Right lobe of liver (tissue), 6 donors: ENCODE measurements at places on chromosomes 2 and 18.
A peak's percentile ranks its signal among the peaks of the same experiment; 100 is the strongest.

DNA sequence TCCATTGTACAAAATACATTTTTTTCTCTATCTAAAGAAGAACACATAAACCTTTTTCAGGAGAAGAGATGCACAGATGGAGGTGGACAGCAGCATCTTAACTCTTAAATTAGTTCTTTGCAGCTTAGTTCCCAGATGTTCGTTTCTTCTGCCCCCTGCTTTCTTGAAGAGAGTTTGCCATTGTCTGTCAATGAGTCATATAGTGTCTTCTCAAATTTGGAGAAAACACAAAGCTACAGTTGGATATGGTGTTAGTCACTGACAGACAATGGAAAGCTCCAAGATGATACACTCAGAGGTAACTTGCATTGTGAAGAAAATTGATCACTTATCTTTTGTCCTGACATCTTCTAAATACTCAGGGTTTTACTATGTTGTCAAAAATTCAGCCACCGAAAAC, 48.8 kb upstream of the TMEFF2 start:
- DNase-seq: no peak

DNA sequence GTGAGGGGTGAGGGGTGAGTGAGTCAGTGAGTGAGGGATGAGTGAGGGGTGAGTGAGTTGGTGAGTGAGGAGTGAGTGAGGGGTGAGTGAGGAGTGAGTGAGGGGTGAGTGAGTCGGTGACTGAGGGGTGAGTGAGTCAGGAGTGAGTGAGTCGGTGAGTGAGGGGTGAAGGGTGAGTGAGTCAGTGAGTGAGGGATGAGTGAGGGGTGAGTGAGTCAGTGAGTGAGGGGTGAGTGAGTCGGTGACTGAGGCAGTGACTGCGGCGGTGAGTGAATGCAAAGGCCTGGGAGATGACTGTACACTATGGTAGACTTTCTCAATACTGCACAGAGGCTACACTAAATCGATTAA, 16.6 kb downstream of the THAP4 start:
- DNase-seq: no peak

DNA sequence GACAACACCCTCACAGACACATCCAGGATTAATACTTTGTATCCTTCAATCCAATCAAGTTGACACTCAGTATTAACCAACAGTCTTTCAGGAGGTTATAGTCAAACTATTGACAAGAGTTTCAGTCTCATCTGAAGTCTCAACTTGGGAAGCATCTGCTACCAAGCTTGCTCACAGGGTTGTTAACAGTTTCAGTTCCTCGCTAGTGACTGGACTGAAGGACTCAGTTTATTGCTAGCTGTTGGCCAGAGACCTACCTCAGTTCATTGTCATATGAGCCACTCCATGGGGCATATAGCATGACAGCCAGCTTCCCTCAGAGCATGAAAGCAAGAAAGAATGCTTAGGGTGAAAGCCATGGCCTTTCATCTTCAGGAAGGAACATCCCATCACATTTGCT, 228.6 kb downstream of the EPHA4 start:
- no peak for DNase-seq

DNA sequence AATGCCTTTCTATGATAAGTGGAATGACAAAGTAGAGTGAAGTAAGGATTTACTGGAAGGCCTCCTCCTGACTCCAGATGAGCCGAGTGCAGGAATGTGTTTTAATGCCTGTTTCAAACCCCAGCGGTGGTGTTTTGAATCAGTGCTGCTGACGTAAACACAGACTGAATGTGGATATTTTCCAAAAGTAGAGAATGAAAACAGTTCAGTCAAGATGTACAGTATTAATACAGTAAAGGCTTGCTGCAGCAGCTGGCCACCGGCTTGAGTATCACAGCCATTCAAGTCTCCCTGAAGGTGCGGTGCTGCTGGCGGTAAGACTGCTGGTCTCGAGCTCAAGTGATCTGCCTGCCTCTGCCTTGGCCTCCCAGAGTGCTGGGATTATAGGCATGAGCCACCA, 46.7 kb downstream of the ARHGAP28 start:
- DNase-seq: no peak

GRCh38 chr2:212732860-212733259, 194.3 kb upstream of the ERBB4 start:
- no peak for DNase-seq

- no peak for DNase-seq
These were observed 36.4 kb upstream of the PHLPP1 start for GRCh38 chr18:62678847-62679485.

DNA sequence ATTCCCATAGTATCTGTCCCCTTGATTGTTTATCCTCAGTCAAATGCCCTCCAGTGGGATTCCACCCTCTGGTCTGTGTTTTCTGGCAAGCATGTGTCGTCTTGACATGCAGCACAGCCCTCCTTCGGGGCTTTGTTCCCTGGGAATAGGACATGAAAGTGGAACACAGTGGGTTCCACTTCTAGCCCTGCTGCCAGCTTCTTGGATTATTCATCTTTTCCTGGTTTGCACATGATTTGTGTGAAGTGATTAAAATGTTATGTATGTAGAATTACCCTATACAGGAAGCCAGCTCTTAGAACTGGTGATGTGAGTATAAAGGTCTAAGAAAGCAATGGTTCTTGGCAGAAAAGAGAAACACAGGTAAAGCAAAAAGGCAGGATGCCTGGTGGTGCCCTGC, 142.3 kb downstream of the TANC1 start:
- DNase-seq: no peak

- no peak for DNase-seq
These were observed at the start of gene PLCD4 for GRCh38 chr2:218607436-218608115. Gene PLCD4, plus strand, starts transcription at chr2:218607899. Its CDS starts 7,841 bp downstream, at chr2:218615740.

DNA sequence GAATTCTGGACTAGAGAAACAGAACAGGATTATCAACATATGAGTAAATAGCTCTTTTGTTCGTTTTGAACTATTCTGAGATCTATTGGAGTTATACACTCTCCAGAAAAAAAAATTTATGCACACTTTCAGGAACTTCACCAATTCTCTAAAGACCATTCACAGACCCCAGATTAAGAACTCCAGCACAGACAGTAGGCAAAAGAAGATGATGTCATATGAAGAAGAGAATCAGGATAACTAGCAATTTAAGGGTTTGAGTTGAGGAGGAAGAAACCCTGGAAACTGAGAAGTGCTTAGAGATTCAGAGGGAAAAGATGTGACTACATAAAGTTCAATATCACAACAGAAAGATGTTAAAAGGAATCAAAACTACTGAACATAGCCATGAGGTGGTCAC, 69.9 kb downstream of the SIGLEC15 start:
- no peak for DNase-seq

DNA sequence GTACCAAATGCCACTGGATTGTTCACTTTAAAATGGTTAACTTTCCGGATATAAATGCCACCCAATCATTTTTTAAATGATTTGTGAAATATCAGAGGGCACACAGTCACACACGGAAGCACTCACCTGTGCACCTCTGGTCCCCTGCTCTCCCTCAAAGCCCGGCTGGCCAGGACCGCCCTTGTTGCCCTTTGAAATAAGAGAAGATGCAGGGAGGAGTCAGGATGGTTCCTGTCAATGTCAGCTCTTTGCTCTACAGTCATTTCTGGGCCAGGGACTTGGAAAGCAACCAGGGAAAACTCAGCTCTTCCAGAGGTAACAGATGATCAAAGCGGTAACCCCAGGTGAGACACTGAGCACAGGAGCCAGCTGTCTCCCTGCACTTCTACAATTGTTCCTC, 60.7 kb downstream of the COL6A3 start:
- no peak for DNase-seq

GRCh38 chr2:185012643-185013042, 414.3 kb downstream of the ZNF804A start:
- no peak for DNase-seq

GRCh38 chr2:23366720-23367119, 18.3 kb upstream of the KLHL29 start:
- DNase-seq: no peak

DNA sequence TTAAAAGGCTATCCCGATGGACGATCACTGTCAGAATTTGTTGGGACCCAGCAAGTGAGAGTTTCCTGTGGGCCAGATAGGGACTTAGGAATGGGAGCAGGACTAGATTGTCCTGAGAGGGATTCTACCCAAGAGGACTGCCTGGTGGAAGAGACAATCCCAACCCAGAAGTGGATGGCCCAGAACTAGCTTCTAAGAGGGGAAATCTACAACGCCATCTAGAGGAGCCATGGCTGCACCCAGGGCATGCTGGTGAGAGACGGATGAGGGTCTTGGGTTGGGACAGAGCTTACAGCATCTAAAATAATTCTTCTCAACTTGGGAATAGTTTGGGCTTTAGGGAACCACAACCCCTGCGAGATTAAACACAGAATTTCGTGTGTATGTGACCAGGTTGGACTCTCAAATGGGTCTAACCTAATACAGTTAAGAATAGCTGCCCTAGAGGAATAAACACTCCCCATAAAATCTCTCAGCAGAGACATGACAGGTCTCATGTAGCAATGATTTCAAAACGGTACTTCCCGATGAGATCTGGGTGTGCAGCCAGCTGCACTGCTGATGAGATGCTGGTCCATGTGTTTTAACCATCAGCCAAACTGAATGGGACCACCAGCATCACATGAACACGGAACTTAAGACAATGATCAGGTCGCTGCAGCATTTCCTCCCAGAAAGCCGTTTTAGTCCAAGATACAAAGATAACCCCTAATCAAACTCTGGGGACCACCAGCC, 50.8 kb downstream of the CCBE1 start:
- no peak for DNase-seq

- no peak for DNase-seq
These were observed 44.3 kb upstream of the CABYR start for GRCh38 chr18:24094561-24094960.

DNA sequence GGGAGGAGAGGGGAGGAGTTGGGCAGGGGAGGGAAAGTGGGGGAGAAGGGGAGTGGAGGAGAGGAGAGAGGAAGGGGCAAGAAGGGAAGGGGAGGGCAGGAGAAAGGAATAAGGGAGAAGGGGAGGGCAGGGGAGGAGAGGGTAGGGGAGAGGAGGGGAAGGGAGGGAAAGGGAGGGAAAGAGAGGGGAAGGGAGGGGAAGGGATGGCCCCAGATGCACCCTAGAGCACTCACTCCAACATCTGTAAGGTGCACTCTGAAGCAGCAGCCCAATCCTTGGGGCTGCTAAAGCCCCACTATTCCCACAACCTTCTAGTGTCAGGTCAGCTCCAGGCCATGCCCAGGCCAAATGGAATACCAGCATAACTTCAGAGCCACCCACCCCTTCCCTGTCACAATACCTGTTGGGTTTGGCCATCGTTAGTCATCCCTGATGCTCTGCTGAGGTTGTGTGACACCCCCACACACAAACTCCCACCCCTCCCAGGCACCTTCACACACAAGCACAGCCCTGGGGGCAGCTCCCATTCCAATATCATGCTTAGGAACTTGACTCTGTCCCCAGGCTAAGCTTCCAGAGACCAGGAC, 55.7 kb upstream of the PKDCC start:
- DNase-seq: no peak

DNA sequence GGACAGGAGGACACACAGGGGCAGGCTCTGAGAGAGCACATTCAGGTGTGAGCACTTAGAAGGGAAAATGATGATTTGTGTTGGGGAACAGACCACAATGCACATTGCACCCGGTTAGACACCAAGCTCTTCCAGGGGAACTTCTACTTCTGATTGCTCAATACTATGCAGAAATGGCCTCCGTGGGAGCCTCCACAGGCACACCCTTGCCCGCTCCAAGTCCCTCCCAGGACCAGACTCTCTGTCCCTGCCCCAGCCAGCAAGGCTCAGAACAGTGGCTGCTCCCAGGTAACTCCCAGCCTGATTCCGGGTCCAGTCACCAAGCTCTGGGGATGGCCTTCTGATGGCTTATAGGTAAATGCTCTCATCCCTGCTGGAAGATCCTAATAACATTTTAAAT, 56.2 kb downstream of the BCL2L11 start:
- DNase-seq: no peak

DNA sequence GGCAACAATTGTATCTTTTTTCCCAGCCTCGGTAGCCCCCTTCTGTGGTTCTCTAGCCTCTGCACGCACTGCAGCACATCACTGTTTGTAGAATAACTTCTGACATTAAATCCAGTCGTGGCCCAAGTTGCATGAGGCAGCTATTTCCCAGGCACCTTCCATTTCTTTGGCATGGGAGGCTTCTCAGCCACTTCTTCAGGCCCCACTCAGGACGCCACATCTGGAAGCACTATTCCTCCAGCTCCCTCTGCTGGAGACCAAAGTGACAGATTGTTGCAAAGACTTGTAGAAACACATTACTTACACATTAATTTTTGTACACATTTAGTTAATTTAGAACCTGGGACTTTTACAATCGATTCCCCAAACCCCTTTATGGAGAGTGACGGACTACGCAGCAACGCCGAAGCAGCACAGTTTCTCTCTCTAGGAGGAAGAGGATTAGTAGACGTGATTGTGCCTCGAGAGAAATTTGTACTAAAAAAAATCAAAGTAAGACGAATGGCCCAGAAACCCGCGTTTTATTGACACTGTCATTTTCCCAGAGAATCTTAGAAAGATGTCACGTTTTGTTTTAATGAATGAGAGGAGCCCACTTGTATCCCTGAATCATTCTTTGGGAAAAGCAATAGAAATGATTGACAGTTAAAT, 57.8 kb upstream of the RGPD5 start:
- peak; percentile 58 for DNase-seq

GRCh38 chr18:61635901-61636528, 256.8 kb downstream of the RNF152 start:
- DNase-seq: peak; percentile 69
